DMS79 (cell line): ENCODE measurements at places on chromosomes 6 and 20.

- DNase-seq: no peak
Observed at GRCh38 chr20:20875716-20876115, 163.3 kb upstream of the RALGAPA2 start.

- no peak for DNase-seq
Observed at GRCh38 chr20:45835825-45836224, 2.2 kb downstream of the SNX21 start.

GRCh38 chr20:62241506-62241905, 3.2 kb downstream of the OSBPL2 start:
- no peak for DNase-seq

GRCh38 chr6:166461821-166462460, 79.2 kb upstream of the MPC1 start:
- DNase-seq: no peak

DNA sequence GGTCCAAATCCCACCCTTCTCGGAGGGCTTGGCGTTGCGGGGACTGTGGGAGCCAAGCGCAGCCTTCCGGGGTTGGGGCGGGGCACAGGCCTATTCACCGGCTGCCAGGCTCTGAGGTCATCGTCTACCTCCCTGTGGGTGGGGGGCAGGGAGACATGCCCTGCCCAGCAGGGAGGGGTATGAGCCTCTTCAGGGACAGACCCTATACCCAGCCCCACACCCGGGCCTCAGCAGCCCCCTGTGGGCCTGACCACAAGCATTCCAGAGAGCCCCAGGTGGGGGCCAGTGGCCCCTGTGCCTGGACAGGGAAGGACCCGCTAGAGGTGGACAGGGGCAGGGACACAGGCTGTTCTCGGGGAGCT, 11.6 kb downstream of the LAMA5 start:
- DNase-seq: no peak

- DNase-seq: peak; percentile 9
Observed at GRCh38 chr6:53703047-53703446, 37.5 kb upstream of the KLHL31 start.

- no peak for DNase-seq
Observed at GRCh38 chr6:31559958-31560696, 12.0 kb upstream of the LTA start.

- no peak for DNase-seq
Observed at GRCh38 chr20:25323496-25324246, 67.0 kb downstream of the ABHD12 start.

DNA sequence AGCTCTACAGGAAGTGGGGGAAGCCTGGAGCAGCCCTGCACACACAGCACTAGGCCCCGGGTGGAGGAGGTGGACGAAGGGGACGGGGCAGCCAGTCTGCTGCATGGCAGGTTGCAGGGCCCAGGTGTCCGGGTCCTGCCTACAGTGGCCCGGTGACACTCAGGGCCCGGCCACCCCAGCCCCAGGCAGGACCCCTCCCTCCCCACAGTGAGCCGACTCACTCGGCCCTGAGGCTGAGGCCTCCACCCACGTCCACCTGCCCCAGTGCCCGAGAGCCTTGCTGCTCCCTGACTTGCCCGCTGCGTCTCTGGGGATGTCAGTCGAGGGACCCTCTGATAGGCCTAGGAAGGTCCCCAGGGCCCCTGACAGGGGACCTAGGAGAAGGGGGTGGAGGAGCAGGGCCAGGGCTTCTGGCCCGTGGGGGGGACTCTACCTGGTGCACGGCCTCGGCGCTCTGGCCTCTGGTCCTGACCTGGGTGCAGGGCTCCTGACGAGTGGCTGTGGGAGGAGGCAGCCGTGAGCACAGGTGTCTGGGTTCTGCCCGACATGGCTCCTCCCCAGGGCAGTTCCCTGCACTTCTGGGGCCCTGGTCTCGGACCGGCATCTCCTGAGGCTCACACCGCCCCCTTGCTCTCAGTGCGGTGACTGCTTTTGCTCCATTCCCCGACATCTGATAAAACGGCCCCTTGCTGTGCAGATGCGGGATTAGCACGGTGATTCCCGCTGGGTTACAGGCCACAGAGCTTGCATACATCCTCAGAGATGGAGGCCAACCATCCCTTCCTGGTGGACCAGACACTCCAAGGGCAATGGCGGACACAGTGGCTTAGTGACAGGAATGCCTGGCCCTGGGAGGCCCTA, 20.1 kb downstream of the FRMD1 start:
- no peak for DNase-seq

DNA sequence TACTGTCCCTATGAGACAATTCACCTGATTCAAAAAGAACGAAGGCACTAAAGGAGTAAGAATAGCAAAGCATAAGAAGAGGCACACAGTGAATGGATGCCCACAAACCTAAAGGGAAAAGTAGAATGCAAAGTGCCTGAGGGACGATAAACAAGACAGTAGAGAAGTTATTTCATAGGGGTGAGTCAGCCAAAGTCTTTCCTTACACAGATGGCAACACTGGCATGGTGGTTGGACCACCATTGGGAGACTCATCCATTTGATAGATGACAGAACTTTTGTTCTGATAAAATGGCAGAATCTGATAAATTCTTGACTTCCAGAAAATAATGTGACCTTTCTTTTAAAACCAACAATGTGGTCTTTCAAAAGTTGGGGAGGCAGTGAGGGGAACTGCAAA, 148.1 kb upstream of the HDAC2 start:
- DNase-seq: no peak

GRCh38 chr6:117494694-117495318, 12.3 kb downstream of the DCBLD1 start:
- no peak for DNase-seq

DNA sequence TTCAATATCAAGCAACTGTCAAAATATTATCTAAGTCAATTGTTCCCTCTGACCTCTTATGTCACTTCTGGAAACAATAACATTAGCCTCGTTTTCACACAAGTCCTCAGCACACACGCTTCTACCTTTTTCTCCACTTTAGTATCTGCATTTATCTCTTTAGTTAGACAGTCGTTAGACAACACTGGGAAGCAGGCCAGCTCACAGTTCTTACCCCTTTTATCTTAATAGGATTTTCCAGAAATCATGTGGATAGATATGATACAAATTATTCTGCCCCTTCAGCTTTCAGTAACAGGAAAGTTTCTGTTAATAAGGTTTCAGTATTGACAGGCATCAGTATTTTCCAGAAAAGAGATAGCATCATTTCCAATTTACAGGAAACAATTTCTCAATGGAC, 25.9 kb upstream of the HAO1 start:
- DNase-seq: no peak

DNA sequence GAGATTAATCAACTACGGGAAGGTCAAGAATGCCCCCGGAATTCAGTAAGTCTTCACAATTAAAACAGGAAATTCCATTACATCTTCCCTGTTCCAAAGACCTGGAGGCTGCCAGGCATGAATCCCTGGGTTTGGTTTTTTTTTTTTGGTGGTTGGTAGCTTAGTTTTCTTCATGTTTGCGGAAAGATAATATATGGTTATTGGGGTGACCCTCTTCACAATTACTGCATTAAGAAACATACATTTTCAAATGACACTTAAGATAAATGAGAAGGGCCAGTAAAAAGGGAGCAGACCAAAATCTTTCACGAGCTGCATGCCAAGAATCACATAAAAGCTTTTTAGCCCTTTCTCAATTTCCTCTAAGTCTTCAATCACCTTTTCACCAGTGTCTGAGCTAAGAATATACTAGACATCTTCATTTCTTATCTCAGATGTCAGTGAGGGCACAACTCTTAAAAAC, 64.0 kb downstream of the KIF13A start:
- DNase-seq: no peak

- DNase-seq: no peak
Observed at GRCh38 chr20:19802492-19803158, 44.6 kb downstream of the RIN2 start.

GRCh38 chr6:5894357-5894756, 112.4 kb downstream of the NRN1 start:
- no peak for DNase-seq

GRCh38 chr20:32539817-32540675, 45.1 kb downstream of the NOL4L start:
- no peak for DNase-seq

- DNase-seq: no peak
Observed at GRCh38 chr6:85006362-85006761, 242.0 kb upstream of the TBX18 start.

- DNase-seq: no peak
Observed at GRCh38 chr6:21476112-21476511, 117.4 kb upstream of the SOX4 start.

GRCh38 chr6:84718038-84718955, 46.1 kb downstream of the TBX18 start:
- no peak for DNase-seq

DNA sequence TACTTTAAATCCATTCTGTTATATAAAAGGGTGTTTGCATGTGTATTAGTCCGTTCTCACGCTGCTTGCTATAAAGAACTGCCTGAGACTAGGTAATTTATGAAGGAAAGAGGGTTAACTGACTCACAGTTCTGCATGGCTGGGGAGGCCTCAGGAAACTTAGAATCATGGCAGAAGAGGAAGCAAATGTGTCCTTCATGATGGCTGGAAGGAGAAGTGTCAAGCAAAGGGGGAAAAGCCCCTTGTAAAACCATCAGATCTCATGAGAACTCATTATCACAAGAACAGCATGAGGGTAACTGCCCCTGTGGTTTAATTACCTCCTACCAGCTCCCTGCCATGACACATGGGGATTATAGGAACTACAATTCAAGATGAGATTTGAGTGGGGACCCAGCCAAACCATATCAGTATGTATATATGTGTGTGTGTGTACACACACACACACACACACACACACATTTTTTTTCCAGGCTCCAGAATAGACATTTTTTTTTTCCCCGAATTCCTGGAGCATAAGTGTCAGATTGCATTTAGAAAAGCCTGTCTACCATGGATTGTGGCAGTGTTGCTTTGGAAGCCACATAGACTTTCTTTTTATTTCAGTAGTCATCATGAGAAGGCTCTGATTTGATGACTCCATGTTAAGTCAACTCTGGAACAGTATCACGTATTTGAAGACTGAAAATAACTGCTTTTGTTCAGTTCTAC, 31.5 kb downstream of the KDM1B start:
- DNase-seq: no peak

DNA sequence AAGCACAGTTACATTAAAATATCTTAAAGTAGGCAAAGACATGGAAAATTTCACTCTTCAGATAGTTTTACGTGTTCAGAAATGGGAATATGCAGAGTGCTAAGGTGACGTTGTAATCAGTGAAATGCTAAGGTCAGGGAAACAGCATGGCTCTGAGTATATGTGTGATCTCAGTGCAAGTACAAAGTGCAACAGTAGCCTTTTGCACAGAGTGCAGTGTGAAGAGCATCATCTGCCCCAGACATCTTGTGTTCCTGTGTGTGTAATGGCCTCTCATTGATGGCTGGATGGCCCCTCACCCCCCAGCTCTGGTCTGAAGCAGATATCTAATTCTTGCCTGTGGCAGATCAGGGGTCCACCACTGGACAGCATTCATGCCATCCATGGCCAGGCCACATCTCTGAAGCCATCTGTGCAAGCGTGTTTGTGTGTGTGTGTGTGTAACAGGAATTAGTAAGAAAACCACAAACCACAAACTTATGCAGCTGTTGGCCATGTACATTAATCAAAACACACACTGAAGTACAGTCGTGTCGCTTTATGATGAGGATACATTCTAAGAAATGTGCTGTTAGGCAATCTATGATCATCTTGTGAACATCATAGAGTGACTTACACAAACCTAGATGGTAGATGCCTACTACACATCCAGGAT, 165.1 kb downstream of the RALGAPA2 start:
- no peak for DNase-seq

DNA sequence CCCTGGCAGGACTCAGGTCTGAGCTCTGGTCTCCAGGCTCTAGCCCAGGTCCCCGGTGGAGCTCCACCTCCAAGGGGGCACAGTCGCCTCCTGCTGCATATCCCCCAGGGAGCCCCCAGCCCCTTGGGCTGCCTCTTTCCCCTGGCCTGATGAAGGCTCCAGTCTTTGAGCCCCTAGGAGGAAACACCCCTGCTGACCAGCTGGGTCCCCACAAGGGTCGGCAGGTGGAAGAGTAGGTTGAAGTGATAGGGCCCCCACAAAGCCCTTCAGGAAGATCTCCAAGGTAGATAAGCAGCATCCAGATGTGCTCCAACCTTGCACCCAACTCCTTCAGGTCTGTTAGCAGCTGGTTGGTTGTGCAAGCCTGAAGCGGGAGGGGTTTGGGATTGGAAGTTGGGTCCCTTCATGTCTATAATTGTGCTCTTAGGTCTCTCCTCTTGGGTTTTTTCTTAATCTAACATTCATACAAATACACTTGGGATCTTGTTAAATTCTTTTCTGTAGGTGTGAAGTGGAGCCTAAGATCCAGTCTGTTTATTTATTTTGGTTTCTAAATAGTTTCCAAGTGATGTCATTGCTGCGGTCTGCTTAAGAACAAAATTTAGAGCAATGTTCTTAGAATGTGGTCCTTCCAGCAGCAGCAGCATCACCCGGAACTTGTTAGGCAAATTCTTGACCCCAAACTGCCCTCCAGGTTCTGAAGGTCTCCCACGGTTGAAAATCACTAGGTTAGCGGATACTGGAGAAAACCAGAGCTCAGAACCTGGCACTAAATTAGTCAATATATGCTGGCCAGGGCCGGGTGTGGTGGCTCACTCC, 5.1 kb downstream of the UBE2C start:
- DNase-seq: no peak

DNA sequence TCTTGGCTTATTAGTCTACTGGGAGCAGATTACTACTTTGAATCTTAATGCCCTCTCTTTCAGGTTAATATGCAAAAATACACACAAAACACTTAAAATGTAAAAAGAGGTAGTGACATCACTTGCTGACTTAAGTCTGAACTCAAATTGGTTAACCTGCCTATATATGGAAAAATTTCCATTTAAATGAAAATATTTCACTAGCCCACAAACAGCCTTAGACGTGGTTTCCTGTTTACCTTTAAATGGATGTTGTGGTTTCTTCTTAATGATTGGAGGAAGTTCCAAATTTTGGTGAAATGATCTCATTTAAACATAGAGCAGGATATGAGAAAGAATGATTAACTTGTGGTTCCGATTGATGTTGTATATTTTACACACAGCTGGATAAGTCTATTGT, 553.7 kb downstream of the CD109 start:
- no peak for DNase-seq

- no peak for DNase-seq
Observed at GRCh38 chr6:78611102-78611620, 256.2 kb upstream of the IRAK1BP1 start.

- DNase-seq: no peak
Observed at GRCh38 chr20:32248043-32248442, 29.4 kb upstream of the KIF3B start.

GRCh38 chr6:146781836-146782235, 183.1 kb downstream of the ADGB start:
- DNase-seq: no peak

- DNase-seq: no peak
Observed at GRCh38 chr20:951384-952169, 35.4 kb upstream of the ANGPT4 start.

- no peak for DNase-seq
Observed at GRCh38 chr20:43776691-43777090, 49.9 kb upstream of the GTSF1L start.

DNA sequence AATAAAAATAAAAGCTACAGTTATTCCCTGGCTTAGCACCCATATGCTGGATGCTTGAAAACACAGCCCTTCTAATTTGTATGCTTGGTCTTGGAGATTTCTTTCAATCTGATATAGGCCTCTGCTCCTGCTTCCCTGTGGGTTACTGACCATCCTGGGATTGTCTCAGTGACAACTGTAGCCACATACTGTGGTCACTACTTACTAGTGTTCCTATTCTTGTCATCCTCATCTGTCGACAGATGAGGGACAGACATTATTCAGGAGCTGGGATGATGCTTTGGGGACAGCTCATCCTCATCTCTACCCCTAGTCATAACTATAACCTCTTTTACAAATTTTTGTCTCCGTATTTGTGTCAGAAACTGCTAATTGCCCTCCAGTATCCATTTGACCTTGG, 388.9 kb upstream of the MAP3K7 start:
- no peak for DNase-seq
